ENCODE measurements at places on chromosomes 4 and X. TPM values are rescaled to one million over a fixed set of nuclear protein-coding genes. Genes with fewer than 3 reads are reported as not detected.
A peak's percentile ranks its signal among the peaks of the same experiment; 100 is the strongest.

The TMEM33 gene
- 39.3 TPM for polyA plus RNA-seq

The GPRASP3 gene
- 7.3 TPM for polyA plus RNA-seq

The EDNRA gene
- 1.4 TPM for polyA plus RNA-seq

The FAT1 gene
- polyA plus RNA-seq, result 151 TPM

The AKAP17A gene
- polyA plus RNA-seq, result 9.3 TPM

The CSAG1 gene
- polyA plus RNA-seq, result not detected

The GYG2 gene
- 8.9 TPM for polyA plus RNA-seq

The ARL9 gene
- polyA plus RNA-seq, result 1.1 TPM

The TRAM1L1 gene
- polyA plus RNA-seq, result 3.3 TPM

The XAGE1A gene
- not detected for polyA plus RNA-seq

The FOXO4 gene
- polyA plus RNA-seq, result 2.3 TPM

The PHKA2 gene
- polyA plus RNA-seq, result 7.9 TPM

The CXCL1 gene
- 1.4 TPM for polyA plus RNA-seq

The HERC6 gene
- polyA plus RNA-seq, result 4.1 TPM

The TMEM47 gene
- 83.7 TPM for polyA plus RNA-seq

The POF1B gene
- not detected for polyA plus RNA-seq

The HSD17B13 gene
- polyA plus RNA-seq, result 0.19 TPM

GRCh38 chr4:64230709-64231310 is 178.4 kb downstream of the TECRL start:
- peak; percentile 27 for DNase-seq

DNA sequence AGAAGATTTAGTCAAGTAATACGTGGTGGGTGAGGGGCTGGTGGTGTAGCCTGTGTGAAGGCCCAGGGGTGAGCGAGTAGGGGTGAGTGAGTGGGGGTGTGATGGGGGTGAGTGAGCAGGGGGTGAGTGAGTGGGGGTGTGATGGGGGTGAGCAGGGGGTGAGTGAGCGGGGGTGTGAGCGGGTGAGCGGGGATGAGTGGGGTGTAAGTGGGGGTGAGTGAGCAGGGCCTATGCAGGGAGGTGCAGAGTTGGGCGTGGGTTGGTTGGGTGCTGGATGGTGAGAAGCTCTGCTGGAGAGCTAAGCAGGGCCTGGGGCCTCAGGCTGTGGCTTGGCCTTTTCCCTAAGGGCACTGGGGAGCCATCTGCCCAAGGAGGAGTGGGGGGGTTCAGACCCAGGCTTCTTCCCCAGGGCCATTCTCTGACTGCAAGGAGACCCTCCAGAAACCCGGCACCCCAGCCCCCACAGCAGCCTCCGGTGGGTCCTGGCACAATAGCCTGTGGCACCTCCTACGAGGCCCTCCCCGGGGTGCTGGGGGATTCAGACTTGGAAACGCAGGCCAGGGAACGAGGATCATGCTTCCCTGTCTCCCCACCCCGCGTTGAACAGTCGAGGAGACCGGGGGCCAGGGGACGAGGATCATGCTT is 30.4 kb downstream of the SH3TC1 start:
- DNase-seq, result no peak

DNA sequence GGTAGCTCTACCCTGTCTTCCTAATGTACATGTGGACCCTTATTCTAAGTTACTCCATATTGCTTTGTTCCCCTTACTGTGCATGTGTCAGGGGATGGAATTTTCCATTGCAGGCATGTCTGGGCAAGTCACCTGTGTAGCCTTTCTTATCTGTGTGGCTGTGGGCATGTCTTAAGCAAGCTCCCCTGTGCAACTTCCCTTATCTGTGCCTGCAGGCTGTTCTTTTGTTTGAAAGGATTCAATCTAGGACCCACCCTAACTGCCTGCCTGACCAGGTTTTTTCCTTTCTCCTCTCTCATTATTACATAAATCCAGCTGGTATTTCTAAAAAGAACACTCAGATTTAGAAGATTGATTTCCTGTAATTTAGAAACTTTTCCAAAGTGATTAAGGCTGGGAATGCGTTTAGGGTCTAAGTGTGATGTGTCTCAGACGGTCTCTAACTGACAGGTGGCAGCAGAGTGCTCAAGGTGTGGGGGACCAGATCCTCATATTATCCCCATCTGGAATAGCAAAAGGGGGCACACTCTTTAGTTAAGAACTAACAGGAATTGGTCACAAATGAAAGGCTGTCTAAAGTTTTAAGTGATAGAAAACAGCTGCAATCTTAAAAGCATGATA is 198.9 kb upstream of the PPP1R2C start:
- DNase-seq, result peak; percentile 11

DNA sequence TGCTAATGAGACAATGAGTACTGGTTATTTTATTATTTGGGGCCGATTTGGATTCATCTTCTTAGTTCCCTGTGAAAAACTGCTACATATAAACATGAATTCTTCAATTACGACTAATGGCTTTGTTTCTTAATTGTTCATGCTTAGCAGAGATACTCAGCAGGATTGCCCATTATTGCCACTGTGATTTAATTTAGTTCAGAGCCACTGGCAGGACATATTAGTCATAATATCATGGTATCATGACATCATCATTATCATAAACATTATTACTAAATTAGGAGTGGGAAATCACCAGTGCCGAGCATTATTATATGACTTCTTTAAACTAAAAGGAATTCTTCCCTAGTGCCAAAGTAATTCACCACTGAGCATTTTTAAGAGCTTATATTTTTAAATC is 201.4 kb downstream of the SPOCK3 start:
- DNase-seq, result peak; percentile 21

DNA sequence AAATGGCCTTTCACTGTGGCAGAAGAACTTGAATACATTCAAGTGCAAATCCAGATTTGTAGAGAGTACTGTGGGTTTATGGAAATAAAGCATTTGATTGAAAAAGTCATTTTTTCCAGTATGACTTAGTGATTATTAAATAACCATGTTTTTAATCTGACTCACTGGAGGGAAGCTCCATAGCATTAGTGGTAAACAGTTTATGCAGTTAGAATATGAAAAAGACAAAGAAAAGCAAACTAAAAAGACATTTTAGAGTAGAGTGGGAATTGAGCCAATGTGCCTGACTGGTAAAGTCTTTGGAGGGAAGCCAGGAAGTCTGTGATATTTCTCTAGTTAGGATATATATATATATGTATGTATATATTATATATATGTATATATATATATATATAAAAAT is 53.4 kb downstream of the FAT4 start:
- peak; percentile 77 for DNase-seq

DNA sequence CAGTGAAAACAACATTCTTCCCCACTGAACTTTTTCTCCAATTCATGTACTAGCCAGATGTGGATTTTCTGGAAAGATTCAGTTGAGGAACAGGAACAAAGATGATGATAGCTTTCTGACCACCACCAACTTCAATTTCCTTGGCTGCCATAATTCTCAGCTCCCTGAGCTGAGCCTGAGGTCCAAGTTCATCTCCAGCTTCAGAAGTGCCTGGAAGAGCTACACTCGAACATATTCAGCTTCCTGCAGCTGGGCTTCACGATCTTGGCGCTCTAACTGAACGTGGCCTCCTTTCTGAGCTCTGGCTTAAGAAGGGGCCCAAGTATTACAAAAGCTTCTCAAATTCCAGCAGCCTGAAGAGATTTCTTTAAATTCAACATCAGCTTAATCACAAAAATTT is 83.9 kb downstream of the QDPR start:
- no peak for DNase-seq

DNA sequence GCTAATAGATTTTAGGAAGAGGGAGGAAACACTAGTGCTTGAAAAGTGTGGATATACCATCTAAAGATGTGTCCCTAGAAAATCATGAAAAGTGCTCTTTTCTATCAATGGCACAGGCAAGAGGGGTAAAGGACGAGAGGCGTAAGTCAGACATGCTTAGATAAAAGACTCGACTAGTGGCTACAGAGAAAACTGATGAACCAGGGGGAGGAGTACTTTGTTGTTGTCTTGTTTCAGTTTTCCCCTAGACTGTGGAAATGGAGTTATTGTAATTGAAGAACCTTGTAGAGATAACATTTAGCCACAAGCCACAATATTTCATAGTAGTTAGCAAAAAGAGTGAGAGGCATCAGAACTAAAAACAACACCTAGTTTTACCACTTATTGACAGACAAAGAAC is 21.4 kb downstream of the GALNTL6 start:
- no peak for DNase-seq

GRCh38 chr4:182975806-182976205 is 58.6 kb upstream of the DCTD start:
- DNase-seq, result peak; percentile 92

- no peak for DNase-seq
Measured at GRCh38 chr4:5664778-5665177, 43.6 kb downstream of the EVC2 start.

GRCh38 chr4:30972542-30972941 is 252.4 kb downstream of the PCDH7 start:
- no peak for DNase-seq

GRCh38 chr4:11474146-11474545 is 45.5 kb upstream of the HS3ST1 start:
- no peak for DNase-seq

GRCh38 chrX:1336948-1337779 is 579 bp downstream of the IL3RA start:
- no peak for DNase-seq

DNA sequence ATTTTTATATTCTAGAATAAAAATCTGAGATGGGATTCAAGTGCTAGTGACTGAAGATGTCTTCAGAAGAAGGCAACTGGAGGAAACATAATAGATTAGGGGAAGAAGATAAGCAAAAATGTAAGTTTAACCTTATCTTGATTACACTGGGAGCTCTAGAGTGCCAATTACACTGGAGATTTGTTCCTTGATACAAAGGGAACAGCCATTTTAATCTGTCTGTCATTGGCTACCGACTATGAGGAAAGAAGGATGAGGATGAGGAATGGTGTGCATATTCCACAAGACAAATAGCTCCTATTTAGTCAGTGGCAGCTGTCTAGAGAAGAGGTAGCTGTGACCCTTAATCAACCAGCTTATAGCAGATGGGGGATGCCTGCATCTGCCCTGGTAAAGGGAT is 1034.5 kb upstream of the IGFBP7 start:
- DNase-seq, result no peak

DNA sequence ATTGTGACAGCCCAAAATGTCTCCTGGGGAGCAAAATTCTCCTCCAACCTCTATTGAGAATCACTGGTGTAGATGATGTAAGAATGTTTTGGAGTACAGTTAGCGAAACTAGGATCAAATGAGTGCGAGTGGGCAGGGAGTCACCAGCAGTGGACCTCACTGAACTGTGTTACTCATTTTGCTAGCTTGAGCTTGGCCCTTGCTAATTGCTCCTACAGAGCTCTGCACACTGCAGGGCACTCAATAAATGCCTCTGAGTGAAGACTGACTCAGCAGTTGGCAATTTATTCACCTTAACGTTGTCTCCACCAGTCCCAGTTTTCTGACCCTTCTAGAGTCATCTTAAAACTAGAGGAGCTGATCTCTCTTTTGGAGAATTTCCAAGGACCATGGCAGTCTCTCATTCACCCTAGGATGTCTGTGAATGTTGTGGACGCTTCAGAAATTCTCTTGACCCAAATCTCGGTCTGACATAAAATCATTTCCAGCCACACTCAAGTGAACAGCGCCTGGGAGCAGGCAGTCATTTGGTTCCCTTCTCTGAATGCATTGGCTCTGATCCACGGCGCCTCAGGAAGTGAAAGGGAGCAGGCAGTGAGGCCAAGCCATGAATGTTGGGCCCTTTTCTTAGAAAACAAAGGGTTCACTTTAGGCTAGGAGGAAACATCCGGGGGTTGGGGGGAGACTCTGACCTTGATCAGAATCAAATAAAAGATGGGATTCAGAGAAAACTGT is 148.1 kb downstream of the NWD2 start:
- no peak for DNase-seq

DNA sequence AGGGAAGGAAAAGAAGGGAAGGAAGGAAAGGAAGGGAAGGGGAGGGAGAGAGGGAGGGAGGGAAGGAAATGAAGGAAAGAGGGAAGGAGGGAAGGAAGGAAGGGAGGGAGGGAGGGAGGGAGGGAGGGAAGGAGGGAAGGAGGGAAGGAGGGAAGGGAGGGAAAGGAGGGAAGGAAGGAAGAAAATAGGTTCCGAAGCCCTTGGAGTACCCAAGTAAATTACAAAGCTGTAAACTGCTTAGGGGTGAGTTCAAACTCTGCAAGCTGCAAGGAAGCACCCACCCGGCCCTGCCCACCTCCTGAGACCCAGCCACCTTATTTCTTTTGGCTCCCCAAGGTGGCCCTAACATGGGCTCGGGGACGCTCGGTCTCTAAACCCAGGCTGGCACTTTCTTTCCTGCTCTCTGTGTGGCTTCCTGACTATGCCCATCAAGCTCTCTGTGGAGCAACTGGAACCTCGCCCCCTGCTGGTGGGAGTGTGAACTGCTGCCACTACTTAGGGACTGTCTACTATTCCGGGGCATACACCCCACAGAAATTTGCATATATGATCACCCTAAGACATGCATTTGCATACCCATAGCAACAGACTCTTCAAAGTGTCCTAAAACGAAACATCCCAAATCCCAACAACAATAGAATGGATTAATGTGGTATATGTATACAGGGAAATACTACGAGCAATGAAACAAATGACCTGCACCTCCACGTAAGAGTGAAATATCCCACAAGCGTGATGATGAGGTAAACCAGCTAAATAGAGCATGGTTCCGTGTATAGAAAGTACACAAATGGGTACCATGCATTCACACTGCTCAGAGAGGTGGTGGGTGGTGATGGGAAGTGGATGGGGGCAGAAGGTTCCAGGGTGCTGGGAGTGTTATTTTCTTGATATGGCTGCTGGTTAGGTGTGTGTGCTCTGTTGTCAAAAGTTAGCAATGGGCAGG is 151.7 kb upstream of the TBL1X start:
- no peak for DNase-seq

GRCh38 chrX:145003443-145003842 is 243.9 kb upstream of the SPANXN1 start:
- no peak for DNase-seq

- DNase-seq, result peak; percentile 81
Measured at GRCh38 chr4:18593297-18594002, 571.9 kb upstream of the LCORL start.

DNA sequence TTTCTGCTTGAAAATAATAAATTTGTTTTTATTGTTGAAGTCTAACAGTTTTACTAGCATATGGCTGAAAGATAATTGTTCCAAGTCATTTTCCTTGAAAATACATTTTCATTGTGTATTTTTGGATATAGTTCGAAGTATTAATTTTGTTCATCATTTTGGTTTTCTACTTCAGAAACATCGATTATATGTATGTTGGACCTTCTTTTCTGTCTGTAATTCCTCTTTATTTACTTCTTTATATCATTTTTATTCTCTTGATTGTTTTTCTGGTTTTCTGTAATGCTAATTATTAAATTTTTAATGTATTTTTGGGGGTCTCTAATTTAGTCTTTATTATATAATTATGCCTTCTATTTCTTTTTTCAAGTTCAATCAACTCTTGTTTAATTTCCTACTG is 407.1 kb upstream of the FRG1 start:
- DNase-seq, result no peak

- DNase-seq, result peak; percentile 1
Measured at GRCh38 chrX:100379388-100379986, 30.6 kb downstream of the PCDH19 start.

GRCh38 chr4:3689006-3689405 is 77.2 kb upstream of the ADRA2C start:
- no peak for DNase-seq

DNA sequence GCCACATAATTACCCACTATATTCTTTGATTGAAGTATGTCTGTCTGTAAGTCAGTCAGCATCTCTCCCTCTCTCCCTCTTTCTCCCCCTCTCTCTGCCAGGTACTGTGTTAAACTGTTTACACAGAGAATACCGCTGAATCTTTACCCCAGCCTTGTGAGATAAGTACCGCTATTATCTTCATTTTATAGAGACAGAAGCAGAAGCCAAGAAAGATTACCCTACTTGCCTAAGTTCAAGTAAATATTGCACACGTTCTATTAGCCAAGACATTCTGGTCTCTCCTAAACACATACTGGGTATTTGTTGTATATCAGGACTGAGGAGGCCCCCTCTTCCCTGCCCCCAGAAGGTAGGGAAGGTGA is 695 bp upstream of the GPR101 start:
- no peak for DNase-seq
